ENCODE measurements at places on chromosomes 16 and 17. TPM values are rescaled to one million over a fixed set of nuclear protein-coding genes. Genes with fewer than 3 reads are reported as not detected.

Gene SHCBP1
- polyA plus RNA-seq: 11.4 TPM

Gene CMTM1
- 0.11 TPM for polyA plus RNA-seq

Gene NAGS
- 15.8 TPM for polyA plus RNA-seq

Gene ZSCAN10
- not detected for polyA plus RNA-seq

Gene RDM1
- polyA plus RNA-seq: 2.1 TPM

Gene MEIOB
- polyA plus RNA-seq: 0.17 TPM

Gene HSPB9
- polyA plus RNA-seq: not detected

Gene C17orf78
- polyA plus RNA-seq: not detected

Gene MYH4
- not detected for polyA plus RNA-seq

Gene SPNS3
- polyA plus RNA-seq: not detected

Gene SHPK
- 6.4 TPM for polyA plus RNA-seq

Gene GCGR
- not detected for polyA plus RNA-seq

Gene TBC1D28
- polyA plus RNA-seq: not detected

Gene KREMEN2
- 10.7 TPM for polyA plus RNA-seq

Gene TM4SF5
- polyA plus RNA-seq: not detected

Gene NMRAL1
- 81.9 TPM for polyA plus RNA-seq

Gene HIC1
- polyA plus RNA-seq: 0.99 TPM

Gene C17orf50
- not detected for polyA plus RNA-seq

Gene CCDC154
- 0.22 TPM for polyA plus RNA-seq

Gene OTOP2
- not detected for polyA plus RNA-seq

Gene CLEC18C
- polyA plus RNA-seq: not detected

Gene PRSS22
- 2.2 TPM for polyA plus RNA-seq

Gene CPNE2
- polyA plus RNA-seq: 33.6 TPM

Gene PIMREG
- polyA plus RNA-seq: 21.8 TPM

Gene KRTAP3-1
- polyA plus RNA-seq: not detected

Gene FOXC2
- not detected for polyA plus RNA-seq

Gene SNAI3
- polyA plus RNA-seq: 0.09 TPM

Gene TNFRSF12A
- polyA plus RNA-seq: 656 TPM

Gene NR1D1
- polyA plus RNA-seq: 7.3 TPM

Gene NPTX1
- not detected for polyA plus RNA-seq

Gene HOXB1
- not detected for polyA plus RNA-seq

Gene WNK4
- 0.23 TPM for polyA plus RNA-seq

Data from foreskin keratinocyte (primary cell).